ENCODE measurements at places on chromosomes 1 and 21.

DNA sequence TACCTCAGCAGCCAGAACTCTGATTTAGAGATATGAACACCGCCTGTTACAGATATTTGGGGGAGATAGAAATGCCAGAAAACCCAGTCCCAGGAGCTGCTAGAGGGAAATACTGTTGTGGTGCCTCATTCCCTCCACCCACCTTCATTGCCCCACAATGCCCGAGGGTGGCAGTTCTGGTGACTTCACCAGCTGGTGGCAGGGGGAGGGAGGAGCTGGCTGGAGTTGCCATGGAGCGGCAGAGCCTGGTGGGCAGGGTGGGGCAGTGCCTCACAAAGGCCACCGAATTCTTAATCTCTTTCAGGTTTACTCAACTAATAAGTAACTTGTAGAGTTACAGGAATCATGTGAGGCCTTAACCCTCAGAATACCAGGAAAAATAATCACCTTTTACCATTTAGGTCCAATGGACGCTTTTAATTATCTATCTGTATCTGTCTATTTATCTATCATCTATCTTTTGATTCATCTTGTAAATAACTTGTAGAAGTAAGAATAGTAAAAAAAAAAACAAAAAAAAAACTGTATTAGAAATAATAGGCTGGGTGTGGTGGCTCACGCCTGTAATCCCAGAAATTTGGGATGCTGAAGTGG, 11.7 kb upstream of the S100A11 start:
- no peak for DNase-seq

- DNase-seq, result no peak
These were observed 51.4 kb downstream of the DPYD start for GRCh38 chr1:97869441-97869840.

DNA sequence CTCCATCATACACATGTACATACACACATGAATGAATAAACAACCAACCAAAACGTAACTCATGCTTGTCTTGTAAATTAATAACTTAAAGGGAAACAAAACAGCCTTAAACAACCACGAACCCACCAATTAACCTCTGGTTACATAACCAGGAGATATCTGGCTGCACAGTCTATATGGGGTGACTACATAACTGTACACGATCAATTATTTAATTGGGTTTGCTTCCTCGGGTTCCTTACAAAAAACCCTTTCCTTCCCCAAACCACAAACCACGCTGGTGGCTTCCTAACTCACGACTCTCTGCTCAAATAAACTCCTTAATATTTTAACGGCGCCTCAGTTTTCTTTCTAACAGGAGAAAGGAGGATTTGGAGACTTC, 744 bp downstream of the ZNF670 start:
- DNase-seq, result no peak

DNA sequence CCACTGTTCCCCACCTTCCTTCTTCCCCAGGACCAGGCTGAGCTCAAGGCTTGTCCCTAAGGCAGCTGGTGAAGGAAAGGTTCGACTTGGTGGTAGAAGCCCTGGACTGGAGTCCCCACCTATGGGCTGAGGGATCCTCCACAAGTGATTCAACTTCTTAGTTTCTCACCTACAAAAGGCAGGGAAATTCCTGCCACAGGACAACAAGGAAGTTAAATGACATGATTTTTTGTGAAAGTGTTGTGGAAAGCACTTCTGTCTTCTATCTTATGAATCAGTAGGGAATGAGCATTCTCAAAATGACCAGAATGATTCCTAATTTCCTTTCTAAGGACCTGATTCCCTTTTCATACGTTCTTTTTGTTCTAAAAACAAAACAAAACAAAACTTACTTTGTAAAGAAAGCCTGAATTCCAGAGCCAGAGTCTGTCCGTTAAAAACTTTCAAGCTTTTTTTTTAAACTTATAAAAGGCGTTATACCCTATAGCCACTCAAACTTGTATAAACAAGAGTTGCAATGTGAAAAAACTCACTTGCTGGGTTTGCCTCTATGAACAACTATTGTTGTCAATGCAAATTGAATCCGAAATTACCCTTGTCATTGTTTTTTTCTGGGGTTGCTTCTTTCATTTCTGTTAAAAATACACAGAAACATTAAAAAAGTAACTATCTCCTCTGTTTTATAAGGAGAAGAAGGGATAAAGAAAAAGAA, 12.2 kb downstream of the KCNJ15 start:
- DNase-seq, result no peak

DNA sequence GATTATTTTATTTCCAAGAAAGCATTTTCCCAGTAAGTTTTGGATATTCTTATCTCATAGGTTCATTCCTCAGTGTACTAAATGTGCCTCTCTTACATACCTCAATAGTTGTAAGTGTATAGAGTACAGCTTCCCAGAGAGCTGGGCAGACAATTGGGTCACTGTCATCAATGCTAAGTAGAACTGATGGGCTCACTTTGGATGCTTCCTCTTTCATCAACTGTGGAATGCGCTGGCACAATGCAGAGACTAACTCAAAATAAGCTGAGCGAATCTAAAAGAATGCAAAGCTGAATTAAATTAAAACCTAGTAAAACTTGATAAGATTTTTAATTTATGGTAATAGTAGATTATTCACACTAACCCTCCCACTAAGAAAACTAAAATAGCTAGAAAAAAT, 21.5 kb downstream of the LTN1 start:
- no peak for DNase-seq

- no peak for DNase-seq
These were observed at the start of gene TRIM58 for GRCh38 chr1:247857069-247857984. Gene TRIM58 (plus strand): TSS chr1:247857187. CDS start chr1:247857247, 60 bp downstream.

- no peak for DNase-seq
These were observed 23.5 kb downstream of the LRIG2 start for GRCh38 chr1:113096493-113096892.

- no peak for DNase-seq
These were observed 132.9 kb downstream of the COQ8A start for GRCh38 chr1:227072991-227073390.

GRCh38 chr1:97904534-97904933, 16.3 kb downstream of the DPYD start:
- DNase-seq, result no peak
